Renal cortical epithelial cell (primary cell): ENCODE measurements at places on chromosomes 1 and 21. TPM values are rescaled to one million over a fixed set of nuclear protein-coding genes. Genes with fewer than 3 reads are reported as not detected.
A peak's percentile ranks its signal among the peaks of the same experiment; 100 is the strongest.

Gene TDRD10
- total RNA-seq: 0.10 TPM in 1 of 2 replicates, not detected in the other

Gene HES3
- not detected in 2 replicates for total RNA-seq

Gene LHX8
- total RNA-seq: not detected in 2 replicates

Gene ARHGEF16
- 6.4 and 15.5 TPM in 2 replicates for total RNA-seq

Gene ALX3
- not detected in 2 replicates for total RNA-seq

Gene PROK1
- not detected in 2 replicates for total RNA-seq

Gene RHD
- not detected in 2 replicates for total RNA-seq

Gene KCNE2
- not detected in 2 replicates for total RNA-seq

Gene GNAT2
- total RNA-seq: 0.10 TPM in 1 of 2 replicates, not detected in the other

Gene OR6K3
- not detected in 2 replicates for total RNA-seq

Gene KCNT2
- total RNA-seq: 1.0 and 1.6 TPM in 2 replicates

GRCh38 chr1:66317248-66317515 lies 216.8 kb upstream of the SGIP1 start:
- DNase-seq: no peak

- no peak for DNase-seq
Measured at GRCh38 chr1:191086910-191087309, 609.2 kb upstream of the BRINP3 start.

GRCh38 chr1:158821723-158822122 lies 9.4 kb upstream of the MNDA start:
- DNase-seq: no peak

GRCh38 chr1:220313576-220313975 lies 41.3 kb upstream of the RAB3GAP2 start:
- no peak for DNase-seq

DNA sequence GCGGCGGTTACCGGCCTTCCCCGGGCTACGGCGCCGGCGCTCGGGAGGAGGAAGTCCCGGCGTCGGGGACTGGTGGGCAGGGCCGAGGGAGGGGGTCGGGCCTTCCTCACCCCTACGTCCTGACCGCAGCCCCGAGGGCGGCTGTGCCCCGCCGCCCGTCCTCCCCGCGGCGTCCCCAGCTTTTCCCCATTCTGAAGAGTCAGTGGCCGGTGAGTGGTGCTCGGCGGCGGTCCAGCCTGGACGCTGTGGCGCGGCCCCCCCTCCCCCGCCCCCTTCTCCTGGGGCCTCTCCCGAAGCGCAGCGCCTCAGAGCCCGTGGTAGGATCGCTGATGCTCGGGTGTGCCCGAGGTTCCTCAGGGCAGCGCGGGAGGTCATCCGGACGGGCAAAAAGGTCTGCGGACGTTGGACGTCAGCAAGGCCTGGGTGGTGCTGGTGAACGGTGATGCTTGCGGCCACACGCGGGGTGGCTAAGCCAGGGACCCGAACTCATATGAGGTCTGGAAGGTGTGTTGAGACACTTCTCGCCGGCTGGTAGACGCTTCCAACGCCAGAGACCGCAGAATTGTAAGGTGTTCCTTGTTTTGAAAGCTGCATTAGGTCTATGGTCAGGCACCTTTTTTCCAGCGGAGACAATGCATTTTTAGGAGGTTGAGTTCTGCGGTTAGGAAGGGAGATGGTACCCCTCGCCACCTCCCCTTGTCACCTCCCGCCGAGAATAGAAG lies 725 bp downstream of the SLC25A33 start:
- no peak for DNase-seq

- DNase-seq: no peak
Measured at GRCh38 chr1:177592624-177593023, 377.2 kb downstream of the SEC16B start.

DNA sequence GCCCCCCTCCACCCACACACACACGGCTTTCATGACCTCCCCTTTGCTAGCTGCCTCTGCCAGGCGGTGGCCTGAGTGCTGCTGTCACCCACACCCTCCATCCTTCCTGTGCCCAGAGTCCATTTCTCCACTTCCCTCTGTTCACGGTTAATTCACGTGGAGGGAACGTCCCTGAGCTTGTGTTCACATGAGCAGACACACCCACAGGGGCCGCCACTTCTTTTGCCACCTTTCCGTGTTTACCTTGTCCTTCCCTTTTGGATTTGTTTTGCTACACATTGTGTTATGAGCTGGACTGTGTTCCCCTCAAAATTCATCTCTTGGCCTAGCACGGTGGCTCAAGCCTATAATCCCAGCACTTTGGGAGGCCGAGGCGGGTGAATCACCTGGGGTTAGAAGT lies 128.0 kb downstream of the ETS2 start:
- no peak for DNase-seq

- DNase-seq: no peak
Measured at GRCh38 chr1:204932573-204932909, 61.9 kb downstream of the NFASC start.

GRCh38 chr1:22673486-22674409 lies 20.7 kb downstream of the C1QB start:
- DNase-seq: peak; percentile 52

GRCh38 chr1:161914595-161914994 lies 109.1 kb downstream of the OLFML2B start:
- DNase-seq: no peak

GRCh38 chr1:101227837-101228236 lies 9.0 kb upstream of the S1PR1 start:
- DNase-seq: no peak

DNA sequence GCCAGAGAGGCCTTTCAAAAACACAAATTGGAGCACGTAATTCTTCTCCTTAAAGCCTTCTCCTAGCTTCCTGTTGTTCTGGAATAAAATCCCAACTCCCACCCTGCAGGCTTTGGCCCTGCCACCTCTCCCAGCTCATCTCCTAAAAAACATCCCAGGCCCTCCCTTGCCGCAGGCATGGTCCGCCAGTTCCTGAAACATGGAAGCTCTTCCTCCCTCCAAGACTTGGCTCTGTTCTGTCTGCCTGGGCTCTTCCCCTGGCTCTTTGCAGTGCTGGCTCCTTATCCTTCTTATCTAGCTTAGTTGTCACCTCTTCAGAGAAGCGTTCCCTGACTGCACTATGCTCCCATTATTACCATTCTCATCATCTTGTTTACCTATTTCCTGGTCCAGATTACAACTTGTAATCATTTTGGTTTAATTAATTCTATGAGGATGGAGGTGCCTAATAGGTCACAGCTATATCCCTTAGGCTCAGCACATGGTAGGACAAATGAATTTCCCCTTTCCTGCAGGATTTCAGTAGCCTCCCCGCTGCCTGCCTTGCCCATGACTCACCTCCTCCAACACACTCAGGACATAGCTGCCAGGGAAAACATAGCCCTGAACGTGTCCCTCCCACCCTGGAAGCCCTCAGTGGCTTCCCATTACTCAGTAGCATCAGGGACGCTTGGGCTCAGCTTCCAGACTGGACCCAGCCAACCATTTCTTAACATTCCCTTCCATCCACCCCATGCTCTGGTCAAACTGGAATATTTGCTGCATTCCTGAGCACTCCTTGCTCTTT lies 15.7 kb upstream of the IGSF21 start:
- DNase-seq: peak; percentile 13

GRCh38 chr1:1128454-1129139 lies 12.7 kb upstream of the C1orf159 start:
- DNase-seq: peak; percentile 61

DNA sequence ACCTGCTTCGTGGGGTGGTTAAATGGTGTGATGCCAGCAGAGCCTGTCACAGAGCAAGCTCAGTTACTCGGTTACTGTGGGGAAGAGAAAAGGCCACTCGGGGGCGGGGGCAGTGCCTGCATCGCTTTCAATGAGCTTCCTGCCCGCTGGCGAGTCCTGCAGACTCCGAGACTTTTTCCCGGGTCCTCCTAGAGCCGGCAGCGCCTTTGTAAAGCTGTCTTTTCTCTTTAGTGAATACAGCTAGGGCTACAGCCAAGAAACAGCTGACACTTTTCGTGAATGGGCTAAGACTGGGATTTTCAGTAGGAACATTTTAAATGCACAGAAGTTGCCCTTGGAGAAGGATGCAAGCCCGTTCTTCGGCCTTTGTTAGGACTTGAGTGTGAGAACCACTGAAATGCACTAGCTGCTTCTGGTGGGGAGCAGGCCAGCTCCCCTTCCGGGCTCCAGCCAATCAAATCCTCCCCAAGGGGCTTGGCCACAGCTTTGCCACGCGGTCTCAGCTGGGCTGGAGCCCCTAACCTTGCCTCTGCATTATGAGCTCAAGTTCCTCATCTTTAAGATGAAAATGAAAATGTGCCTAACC lies 23.4 kb upstream of the EFHD2 start:
- no peak for DNase-seq

GRCh38 chr1:70764747-70765146 lies 282.9 kb downstream of the PTGER3 start:
- DNase-seq: peak; percentile 15

DNA sequence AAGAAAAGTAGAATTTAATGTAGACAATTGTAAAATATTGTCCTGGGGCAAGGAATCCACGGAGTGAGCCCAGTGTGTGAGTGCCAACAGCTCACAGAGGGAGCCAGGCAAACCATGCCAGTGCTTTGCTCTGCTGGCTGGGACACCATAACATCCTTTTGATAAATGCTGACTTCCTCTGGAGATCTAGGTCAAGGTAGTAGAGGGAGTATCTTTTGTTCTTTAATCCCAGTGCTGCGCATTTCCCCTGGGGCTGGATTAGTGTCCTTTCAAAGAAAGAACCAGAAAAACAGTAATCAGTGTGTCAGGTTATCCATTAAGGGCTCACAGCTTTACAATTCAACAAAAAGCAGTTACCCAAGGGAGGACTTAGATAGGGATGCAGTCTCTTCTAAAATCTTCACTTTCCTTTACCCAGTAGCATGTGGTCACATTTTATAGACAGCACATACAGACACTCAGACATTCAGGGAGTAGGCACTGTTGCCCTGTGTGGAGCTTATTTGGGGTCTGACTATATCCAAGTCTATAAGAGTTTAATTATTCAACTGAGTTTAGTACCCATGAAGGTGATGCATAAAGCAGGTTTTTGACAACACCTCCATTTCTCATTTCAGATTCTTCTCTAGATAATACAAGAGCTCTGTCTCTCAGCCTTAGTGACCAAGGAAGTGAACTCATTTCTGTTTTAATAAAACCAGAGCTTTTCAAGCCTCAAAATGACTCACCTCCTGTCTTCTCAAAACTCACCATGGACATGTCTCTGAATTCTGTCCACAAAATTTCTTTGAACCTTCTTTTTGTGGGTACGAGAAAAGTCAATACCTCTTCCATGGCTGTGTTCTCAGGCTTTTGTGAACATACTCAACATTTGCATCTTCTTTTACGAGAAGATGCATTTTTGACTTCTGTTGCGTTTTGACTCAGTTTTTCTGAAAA lies 215.3 kb downstream of the BRINP2 start:
- peak; percentile 12 for DNase-seq

DNA sequence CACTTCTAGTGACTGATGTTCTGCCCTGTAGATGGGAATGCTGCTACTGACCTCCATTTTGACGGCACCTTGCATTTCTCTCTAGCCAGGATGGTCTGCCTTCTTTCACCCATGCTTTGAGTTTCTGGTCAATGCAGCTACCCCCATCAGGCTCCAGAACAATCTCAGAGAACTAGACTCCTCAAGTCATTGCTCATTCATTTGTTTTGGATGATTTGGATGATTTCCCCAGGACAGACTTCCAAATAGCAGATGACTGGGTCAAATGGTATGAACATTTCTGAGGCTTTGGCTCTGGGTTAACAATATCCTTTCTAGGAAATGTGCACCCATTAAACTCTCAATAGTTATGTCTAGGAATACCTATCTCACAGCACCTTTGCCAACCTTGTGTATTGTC lies 63.9 kb downstream of the CSMD2 start:
- peak; percentile 33 for DNase-seq

DNA sequence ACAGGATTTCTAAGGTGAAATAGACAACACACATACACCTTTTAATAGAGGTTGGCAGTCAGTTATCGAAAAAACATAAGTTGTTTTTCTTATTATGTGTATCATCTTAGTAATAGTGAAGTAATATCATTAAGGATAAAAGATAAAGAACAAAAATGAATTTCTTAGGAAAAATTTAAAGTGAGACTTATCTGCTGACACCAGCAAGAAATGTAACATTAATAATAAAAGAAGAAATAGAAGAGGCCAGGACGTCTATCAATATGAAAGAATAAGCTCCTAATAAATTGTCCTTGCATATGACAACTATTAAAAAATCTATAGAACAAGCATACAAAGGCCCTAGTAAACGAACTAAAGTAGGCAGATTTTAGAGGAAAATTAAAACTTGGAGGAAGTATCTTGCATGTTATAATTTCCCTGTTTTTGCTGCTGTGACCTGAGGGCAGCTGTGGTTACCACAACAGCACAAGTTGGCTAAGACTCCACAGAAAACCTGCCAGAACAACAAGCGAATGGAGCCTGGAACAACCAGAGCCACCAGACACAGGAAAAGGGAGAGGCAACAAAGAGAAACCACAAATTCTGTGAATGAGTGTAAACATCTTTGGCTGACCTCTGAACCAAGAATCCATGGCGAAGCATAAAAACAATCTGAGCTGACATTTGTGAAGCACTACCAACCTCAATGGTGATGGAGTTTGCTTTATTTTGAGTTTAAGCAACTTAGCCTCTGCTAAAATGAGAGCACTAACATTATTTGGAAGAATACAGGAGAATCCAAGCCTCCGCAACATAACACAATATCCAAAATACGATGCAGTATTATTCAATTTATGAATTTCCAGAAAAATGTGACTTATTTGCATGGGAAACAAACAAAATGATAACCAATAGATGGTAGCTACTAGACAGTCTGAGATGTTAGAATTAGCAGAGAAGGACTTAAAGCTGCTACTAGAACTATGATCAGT lies 207.5 kb downstream of the KCNT2 start:
- peak; percentile 93 for DNase-seq

- no peak for DNase-seq
Measured at GRCh38 chr1:93763704-93764365, 82.2 kb upstream of the BCAR3 start.

- peak; percentile 42 for DNase-seq
Measured at GRCh38 chr1:164719676-164720439, 160.9 kb downstream of the PBX1 start.

GRCh38 chr1:6519491-6519934 lies 28.0 kb upstream of the PLEKHG5 start:
- DNase-seq: no peak

DNA sequence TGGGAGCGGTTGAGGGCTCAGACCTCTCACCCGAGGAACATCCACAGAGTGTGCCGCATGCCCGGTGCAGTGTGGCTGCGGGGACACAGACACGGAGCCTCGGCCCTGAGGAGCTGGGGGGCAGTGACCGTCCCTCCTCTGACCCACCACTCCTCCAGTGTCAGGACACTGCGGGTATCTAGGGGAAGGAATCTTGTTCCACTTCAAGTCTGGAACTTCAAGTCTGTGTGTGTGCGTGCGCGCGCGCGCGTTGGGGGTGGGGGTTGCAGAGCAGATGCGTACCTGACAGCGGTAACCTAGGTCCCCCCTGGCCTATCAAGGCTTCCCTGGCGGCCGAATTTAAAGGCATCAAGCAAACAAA lies 17.3 kb downstream of the PCSK9 start:
- DNase-seq: no peak

- DNase-seq: peak; percentile 81
Measured at GRCh38 chr1:6359216-6360116, 34.1 kb downstream of the ACOT7 start.

DNA sequence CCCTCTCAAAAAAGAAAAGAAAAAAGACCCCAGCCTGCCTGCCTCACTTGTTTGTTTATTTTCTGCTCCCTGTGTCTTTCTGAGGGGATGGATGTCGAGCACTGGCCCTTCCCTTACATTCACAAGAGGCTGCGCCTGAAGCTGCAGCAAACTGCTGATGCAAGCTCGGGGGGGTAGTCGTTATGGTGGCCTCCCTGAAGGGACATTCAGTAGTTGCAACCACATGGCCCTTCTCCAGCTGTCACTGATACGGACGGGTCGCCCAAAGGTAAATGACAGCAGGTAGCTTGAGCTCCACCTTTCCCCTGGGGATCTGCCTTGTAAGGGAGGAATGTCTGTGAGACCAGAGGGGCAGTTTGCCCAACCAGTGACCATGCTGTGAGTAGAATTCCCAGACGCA lies 17.7 kb downstream of the PLEKHM2 start:
- no peak for DNase-seq
